MCF 10A (cell line): ENCODE measurements at places on chromosomes 11 and 22. TPM values are rescaled to one million over a fixed set of nuclear protein-coding genes. Genes with fewer than 3 reads are reported as not detected.

MMP1 gene
- 0.25 and 0.35 TPM in 2 replicates for total RNA-seq

SMIM35 gene
- total RNA-seq, result not detected in 2 replicates

GRCh38 chr11:122727101-122727929 is 71.8 kb downstream of the UBASH3B start:
- no peaks in the 10 kb centered on the region for H3K36me3 ChIP-seq
- H3K4me3 ChIP-seq, result no peak overlapping the region
- no peak for DNase-seq
- no peaks in the 10 kb centered on the region for H3K27me3 ChIP-seq
- H3K4me1 ChIP-seq, result peaks cover 1% of the 10 kb centered on the region
- H3K27ac ChIP-seq, result no peak overlapping the region

GRCh38 chr22:37011472-37011871 is 7.8 kb downstream of the TST start:
- DNase-seq, result no peak
- no peaks in the 10 kb centered on the region for H3K4me1 ChIP-seq
- no peak overlapping the region for H3K4me3 ChIP-seq
- H3K36me3 ChIP-seq, result peaks cover 4% of the 10 kb centered on the region
- no peak overlapping the region for H3K27ac ChIP-seq

- peak overlapping the region; percentile 52 for H3K27ac ChIP-seq
- no peaks in the 10 kb centered on the region for H3K36me3 ChIP-seq
- no peaks in the 10 kb centered on the region for H3K27me3 ChIP-seq
Observed at GRCh38 chr11:46319074-46319453, 28.2 kb upstream of the DGKZ start.

GRCh38 chr11:130202818-130203689 is 43.5 kb downstream of the ST14 start:
- H3K36me3 ChIP-seq, result no peaks in the 10 kb centered on the region
- no peak for DNase-seq
- H3K27me3 ChIP-seq, result no peaks in the 10 kb centered on the region
- H3K4me3 ChIP-seq, result no peak overlapping the region
- H3K4me1 ChIP-seq, result no peaks in the 10 kb centered on the region
- no peak overlapping the region for H3K27ac ChIP-seq

GRCh38 chr22:29307596-29308147 is 1.2 kb downstream of the GAS2L1 start:
- peaks cover 19% of the 10 kb centered on the region for H3K4me1 ChIP-seq
- H3K27me3 ChIP-seq, result no peaks in the 10 kb centered on the region
- peak; percentile 23 for DNase-seq
- H3K4me3 ChIP-seq, result peak overlapping the region; percentile 88
- H3K27ac ChIP-seq, result no peak overlapping the region

- no peak overlapping the region for H3K4me3 ChIP-seq
- no peak overlapping the region for H3K27ac ChIP-seq
- DNase-seq, result no peak
- peaks cover 12% of the 10 kb centered on the region for H3K36me3 ChIP-seq
Observed at GRCh38 chr11:88066090-88066489, 109.2 kb downstream of the RAB38 start.

DNA sequence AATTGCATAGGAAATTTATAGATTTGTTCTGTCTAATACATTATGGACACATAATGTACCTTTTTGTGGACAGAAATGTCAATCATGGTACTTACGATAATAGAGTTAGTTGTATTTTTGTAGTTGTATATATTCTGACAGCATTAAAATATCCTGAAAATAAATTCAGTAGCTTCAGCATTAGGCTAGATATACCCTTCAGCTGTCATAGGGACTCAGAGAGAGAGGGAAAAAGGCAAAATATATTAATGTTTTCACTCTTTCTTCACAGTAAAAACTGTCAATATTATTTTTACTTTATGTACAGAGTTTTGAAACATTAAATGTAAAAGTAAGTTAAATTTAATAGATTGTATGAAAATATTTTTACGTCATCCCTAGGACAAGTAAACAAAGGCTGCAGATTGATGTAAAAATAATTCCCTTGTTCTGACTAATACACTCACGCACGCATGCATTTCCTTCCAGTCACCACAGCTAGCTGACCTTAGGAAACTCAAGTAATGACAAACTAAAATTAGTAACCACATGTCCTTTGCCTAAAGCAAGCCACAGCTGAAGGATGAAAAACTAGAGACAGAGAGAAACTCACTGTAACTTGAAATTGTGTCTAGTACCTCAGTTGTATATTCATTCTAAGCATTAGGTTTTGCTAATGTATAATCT is 104.7 kb upstream of the CARD18 start:
- peak; percentile 84 for DNase-seq
- H3K4me1 ChIP-seq, result peaks cover 5% of the 10 kb centered on the region
- H3K27me3 ChIP-seq, result no peaks in the 10 kb centered on the region
- no peaks in the 10 kb centered on the region for H3K36me3 ChIP-seq
- H3K27ac ChIP-seq, result peak overlapping the region; percentile 25
